ENCODE measurements at places on chromosomes 7 and 10.

DNA sequence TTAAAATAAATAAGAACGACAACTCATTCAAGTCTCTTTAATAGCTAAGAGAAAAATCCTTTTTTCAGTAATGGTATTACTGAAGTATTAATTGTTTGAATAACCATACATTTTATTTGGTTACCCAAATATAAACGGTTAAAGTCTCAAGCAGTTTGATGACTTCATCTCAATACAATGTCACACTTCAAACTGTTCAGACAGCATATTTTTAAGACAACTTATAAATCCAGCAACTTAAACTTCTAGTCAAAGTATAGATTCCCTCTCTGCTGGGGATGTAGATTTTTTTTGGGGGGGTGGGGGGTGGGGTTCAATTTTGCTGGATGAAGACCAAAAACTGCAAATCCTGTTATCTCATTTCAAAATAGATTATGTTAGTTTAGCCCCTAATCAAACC, 42.0 kb downstream of the GNA12 start:
- no peak for DNase-seq

DNA sequence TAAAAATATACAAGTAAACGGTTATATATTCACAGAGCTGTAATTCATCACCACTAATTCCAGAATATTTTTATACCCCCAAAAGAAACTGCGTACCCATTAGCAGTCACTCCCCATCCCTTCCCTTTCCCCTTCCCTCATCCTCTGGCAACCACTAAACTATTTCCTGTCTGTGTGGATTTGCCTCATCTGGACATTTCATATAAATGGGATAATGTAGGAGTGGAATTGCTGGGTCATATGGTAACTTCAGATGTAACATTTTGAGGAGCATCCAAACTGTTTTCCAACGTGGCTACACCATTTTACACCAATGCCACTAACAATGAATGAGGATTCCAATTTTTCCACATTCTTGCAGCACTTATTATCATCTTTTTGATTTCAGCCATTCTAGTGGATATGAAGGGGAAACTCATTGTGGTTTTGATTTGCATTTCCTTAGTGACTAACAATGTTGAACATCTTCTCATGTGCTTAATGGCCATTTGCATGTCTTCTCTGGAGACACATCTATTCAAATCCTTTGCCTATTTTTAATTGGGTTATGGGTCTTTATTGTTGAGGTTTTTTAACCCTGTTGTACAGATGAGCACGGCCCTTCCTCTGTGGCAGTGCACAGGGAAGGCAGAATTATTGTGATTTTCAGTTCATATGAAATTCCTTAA, 79.2 kb downstream of the RBM20 start:
- no peak for DNase-seq

GRCh38 chr10:82883603-82884002, 1008.6 kb downstream of the NRG3 start:
- DNase-seq: no peak

GRCh38 chr7:91325726-91326125, 61.5 kb downstream of the FZD1 start:
- DNase-seq: no peak

GRCh38 chr7:75992083-75992755, 2.2 kb downstream of the TMEM120A start:
- DNase-seq: no peak

GRCh38 chr7:66542528-66543269, 86.0 kb upstream of the KCTD7 start:
- DNase-seq: no peak

GRCh38 chr10:95333997-95334804, 43.4 kb upstream of the PDLIM1 start:
- no peak for DNase-seq

- DNase-seq: no peak
Observed at GRCh38 chr10:102726274-102726673, 11.8 kb downstream of the SFXN2 start.

DNA sequence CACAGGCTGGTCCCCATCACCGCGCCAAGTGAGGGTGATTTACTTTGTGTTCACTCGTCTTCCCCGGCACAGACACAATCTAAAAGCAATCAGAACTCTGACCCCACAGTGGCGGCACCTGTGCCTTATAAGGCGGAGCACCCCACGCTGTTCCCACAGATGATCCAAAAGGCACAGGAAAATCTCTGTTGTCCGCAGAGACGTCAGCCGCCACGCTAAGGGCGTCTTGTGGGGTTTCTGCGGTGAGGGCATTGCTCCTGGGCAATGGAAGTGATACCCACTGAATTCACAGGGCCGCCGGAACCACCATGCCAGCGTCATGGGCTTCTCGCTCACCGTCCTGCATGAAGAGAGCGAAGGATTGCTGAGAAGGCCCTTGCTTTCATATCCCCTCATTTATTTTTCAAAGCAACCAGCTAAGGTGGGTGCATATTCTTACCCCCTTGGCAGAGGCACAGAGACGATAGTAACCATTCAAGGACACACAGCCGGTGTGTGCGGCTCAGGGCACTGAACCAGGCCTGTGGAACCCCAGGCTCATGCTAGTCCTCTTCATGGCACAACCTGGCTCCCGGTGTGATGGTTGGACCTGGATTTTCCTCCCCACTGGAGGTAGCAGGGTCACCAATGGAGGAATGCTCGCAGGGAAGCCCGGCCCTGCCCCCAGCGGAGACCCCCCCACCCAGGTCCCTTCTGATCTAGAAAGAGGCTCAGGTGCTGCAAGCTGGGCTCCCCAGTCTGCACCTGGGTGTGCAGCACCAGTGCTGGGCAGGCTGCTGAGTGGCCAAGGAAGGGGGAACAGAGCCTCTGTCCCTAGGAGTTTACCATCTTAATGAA, 279.0 kb downstream of the TCERG1L start:
- DNase-seq: no peak
